ENCODE measurements at places on chromosomes 1 and 21. TPM values are rescaled to one million over a fixed set of nuclear protein-coding genes. Genes with fewer than 3 reads are reported as not detected.

The SPATA1 gene
- total RNA-seq = 0.52 TPM

The MAP3K21 gene
- total RNA-seq = 0.92 TPM

The LAMB3 gene
- total RNA-seq = not detected

The CD2 gene
- total RNA-seq = 102 TPM

The RXFP4 gene
- total RNA-seq = not detected

The SUCO gene
- 107 TPM for total RNA-seq

The EXO1 gene
- 2.4 TPM for total RNA-seq

The RHBDL2 gene
- not detected for total RNA-seq

The CHI3L1 gene
- total RNA-seq = not detected

The SIPA1L2 gene
- 2.2 TPM for total RNA-seq

The IVL gene
- not detected for total RNA-seq

The PAQR6 gene
- total RNA-seq = 2.1 TPM

The CTNNBIP1 gene
- 7.7 TPM for total RNA-seq

The DLGAP3 gene
- total RNA-seq = 0.76 TPM

The CACNA1S gene
- not detected for total RNA-seq

GRCh38 chr1:76759171-76759860 is 108.0 kb upstream of the ST6GALNAC5 start:
- no peak for DNase-seq

DNA sequence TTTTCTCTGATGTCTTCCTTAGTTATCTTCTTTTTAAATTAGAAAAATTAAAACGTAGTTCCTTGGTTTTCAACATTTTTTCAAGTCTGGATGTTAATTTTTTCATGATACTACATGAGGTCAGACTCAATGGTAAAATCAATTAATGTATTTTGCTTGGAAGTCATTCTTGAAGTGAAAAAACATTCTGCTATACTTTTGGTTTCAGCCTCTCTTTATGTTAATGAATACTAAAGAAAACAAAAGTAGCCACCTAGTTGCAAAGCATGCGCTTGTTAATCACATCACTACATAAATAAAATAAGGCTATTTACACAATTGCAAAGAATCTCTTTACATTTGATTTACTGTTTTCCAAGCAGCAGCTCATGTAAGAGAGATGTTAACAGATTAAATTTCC is 170.4 kb downstream of the LIPI start:
- DNase-seq = no peak

DNA sequence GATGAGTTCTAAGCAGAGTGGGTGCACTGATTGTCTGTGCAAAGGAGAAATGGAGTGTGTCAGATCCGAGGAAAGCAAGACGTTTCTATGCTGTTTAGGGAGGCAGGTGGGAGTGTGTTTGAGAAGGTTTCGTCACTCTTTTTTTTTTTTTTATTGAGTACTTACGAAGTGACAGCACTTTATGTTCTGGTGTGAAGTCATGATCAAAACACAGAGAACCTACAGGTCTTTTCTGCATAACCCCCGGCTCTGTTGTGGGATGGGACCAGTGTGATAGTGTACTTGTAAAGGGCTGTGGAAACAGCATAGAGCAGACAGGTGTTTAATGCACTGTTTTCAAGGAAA is 26.7 kb downstream of the MIA3 start:
- peak; percentile 49 for DNase-seq

- DNase-seq = no peak
Measured at GRCh38 chr1:92543131-92544055, 56.7 kb upstream of the GFI1 start.

GRCh38 chr1:44848456-44849181 is 5.6 kb upstream of the PTCH2 start:
- no peak for DNase-seq

DNA sequence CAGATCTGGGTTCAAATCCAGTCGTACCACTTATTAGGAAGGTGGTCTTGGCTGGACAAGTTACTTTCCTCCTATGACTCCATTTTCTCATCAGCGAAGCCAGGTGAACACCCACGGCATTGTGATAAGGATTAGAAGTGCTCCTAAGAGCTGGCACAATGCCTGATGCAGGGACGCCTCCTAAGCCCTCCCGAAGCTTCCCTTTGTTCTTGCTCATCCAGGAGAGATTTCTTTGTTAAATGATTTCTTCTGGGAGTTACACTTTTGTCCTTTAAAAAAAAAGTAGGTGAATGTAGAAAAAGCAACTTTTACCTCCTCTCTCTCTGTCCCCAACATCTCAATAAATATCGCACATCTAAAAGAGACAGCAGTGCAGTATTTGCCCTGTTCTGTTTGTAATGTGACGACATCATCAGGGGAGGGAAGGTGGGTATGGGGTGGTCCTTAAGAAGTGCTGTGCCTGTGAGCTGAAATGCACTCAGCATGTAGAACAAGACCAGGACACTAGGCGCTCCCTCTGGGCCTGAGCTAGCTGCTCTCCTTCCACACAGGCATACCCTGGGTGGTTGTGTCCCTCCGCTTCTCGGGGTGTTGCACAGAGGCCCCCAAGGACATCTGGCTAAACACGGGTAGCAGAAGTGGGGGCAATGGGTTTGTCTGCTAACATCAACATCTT is 43.9 kb downstream of the SUSD4 start:
- no peak for DNase-seq

DNA sequence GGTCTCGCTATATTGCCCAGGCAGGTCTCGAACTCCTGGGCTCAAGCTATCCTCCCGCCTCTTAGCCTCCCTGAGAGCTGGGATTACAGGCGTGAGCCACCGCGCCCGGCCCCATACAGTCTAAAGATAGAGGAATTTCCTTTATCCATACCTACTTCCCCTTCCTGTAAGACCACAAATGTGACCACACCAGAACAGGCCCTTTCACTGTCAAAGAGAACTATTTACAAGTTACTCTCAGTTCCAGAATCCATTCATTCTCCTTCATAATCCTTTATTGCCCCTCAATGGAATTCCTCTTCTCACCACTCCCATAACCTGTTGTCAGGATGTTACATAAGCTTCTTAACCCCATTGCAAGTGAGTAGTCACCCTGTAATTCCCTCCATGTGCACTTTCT is 26.3 kb upstream of the SLC5A9 start:
- no peak for DNase-seq

DNA sequence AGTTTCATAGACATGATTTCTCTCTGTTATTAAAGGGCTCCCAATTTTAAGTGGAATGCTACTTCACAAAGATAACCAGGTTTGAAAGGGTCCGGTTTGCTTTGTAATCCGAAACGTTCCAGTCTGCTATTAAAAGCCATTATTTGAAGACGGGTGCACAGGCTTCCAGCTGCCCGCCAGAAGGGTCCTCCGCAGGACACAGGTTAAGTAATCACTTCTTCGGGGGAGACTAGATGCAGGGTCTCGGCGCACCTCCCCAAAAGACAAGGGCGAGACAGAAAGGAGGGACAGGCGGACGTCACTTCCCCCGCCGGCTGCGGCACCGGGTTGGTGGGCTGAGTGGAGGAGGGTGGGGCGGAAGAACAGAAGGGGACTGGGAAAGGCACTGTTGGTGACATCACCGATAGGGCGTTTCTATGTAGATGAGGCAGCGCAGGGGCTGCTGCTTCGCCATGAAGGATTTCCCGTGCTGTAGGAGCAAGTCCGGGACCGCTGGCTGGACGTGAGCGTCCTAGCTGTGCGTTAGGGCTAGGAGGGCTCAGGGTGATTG is 8.9 kb downstream of the RNU1-2 start:
- peak; percentile 100 for DNase-seq

- DNase-seq = no peak
Measured at GRCh38 chr1:55048453-55049270, 9.3 kb downstream of the PCSK9 start.

DNA sequence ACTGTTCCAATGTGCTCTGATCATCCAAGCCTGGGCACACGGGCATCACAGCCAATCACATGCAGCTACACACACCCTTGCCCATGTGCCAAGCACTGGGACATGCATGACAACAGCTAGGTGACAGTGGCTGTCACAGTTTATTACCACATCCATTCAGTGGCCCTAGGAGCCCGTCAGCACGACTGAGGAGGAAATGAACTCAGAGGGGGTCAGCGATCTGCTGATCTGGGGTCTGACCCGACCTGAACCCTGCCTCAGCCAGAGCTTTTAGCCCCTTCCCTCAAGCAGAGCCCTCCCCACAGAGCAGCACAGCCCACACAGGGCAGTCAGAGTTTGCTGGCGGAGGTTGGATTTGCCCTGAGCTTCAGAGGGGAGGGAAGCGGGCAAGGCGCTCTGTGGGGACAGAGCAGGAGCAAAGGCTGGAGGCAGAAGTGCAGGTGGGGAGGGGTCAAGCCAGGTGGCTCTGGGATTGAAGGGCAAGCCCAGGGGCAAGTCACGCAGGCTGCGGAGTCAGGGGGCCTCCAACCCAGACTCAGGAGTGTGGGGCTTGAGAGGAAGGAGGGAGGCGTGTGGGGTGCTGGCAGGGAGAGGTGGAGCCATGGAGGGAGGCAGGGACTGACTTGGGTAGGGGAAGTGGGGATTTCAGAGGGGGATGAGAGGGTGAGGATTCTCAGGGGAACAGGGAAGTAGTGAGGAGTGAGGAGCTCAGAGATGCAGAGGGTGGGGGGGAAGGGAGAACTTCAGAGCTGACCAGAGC is 10.4 kb downstream of the SH3BGRL3 start:
- DNase-seq = peak; percentile 26

DNA sequence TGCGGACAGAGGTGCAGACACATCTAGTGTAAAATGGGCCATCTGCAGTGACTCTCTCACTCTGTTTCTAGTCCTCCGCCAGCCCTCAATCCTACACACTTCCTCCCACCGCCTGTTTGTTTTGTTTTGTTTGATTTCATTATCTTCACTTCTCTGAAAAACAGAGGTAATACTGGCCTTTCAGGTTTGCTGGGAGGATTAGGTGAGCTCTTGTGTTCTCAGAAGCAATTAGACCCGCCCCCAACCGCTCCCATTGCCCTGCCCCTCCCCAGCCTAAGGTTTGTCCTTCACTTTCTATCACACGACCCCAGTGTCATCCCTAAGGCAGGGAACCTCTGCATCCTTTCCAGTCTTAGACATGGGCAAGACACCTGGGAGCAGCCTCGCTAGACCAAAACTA is 43.2 kb upstream of the TACSTD2 start:
- DNase-seq = no peak

Data from CD8-positive, alpha-beta T cell (primary cell).